ENCODE measurements at places on chromosomes 2 and 18.

GRCh38 chr2:81545626-81546025 lies 1241.1 kb upstream of the LRRTM1 start:
- no peak for DNase-seq

DNA sequence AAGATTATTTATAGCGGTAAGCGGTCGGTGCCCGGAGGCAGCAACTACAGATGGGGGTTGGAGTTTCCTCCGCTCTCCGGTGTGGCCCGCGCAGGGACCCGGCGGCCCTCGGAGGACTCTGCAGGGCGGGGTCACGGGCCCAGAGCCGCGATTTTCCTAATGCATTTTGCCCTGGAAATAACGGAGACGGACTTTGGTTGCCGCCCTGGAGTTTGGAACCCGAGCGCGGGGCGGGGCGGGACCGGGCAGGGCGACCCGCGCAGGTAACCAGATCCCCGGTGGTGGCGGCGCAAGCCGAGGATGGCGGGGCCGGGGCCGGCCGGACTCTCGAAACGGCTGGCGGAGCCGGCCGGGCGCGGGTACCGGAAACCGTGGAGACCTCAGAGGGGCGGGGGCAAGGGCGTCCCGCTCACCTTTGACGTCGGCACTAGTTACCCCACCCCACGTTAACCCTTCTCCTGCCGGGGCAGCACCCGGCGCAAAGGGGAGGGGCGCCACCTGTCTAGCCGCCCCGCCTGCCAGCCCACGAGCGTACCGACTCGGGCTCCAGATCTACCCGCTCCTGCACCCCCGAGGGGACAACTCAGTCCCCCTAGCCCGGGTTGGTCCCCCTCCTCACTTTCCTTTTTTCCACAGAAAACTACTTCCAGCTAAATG lies 2.9 kb downstream of the CYP26B1 start:
- DNase-seq = no peak

DNA sequence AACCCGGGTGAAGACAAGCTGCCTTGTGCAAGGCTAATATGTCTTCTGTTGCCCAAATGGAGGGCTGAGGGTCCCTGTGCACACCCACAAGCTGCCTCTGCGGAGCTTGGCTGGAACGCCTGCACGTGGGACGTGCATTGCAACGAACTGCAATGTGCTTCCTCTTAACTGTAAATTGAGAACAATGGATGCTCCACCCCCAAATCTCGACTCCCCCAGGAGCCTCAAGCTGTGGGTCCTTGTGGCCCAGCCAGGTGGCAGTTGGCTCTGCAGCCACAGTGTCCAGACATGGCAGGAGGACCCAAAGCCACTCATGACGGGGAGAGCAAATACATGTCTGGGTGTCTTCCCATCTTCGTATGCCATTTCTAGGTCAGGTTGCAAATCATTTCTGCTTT lies 90.1 kb downstream of the TWIST2 start:
- DNase-seq = no peak

- peak; percentile 75 for DNase-seq
These were observed 4.1 kb upstream of the NEURL3 start for GRCh38 chr2:96509114-96509846.

GRCh38 chr2:17258861-17259260 lies 259.4 kb downstream of the RAD51AP2 start:
- no peak for DNase-seq

DNA sequence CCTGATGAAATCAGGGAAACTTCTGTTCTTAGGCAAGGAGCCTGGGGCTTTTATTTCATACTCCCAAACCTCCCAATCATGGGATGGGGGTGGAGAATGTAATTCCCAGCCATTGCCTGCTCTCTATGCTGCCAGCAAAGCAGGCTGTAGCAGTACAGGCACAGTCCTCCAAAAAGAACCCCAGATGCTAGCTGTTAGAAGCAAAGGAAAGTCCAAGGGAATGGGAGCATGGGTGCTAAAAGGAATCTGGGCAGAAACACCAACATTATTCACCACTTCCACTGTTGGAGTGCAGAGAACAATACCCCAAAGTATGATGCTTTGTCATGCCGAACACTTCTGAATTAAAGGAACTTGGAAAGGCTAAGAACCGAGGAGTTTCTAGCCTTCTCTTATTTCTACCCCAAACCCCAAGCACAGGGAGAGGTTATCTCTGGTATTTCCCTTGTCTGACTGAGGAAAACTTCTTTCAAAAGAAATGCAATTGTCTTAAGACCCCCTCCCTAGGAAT lies 24.7 kb downstream of the MDH1 start:
- no peak for DNase-seq

- DNase-seq = no peak
These were observed 7.6 kb downstream of the ESPNL start for GRCh38 chr2:238107525-238108422.

GRCh38 chr2:219205981-219206327 lies 628 bp upstream of the ZFAND2B start:
- DNase-seq = no peak

GRCh38 chr2:121818546-121818945 lies 63.1 kb downstream of the TSN start:
- DNase-seq = no peak

DNA sequence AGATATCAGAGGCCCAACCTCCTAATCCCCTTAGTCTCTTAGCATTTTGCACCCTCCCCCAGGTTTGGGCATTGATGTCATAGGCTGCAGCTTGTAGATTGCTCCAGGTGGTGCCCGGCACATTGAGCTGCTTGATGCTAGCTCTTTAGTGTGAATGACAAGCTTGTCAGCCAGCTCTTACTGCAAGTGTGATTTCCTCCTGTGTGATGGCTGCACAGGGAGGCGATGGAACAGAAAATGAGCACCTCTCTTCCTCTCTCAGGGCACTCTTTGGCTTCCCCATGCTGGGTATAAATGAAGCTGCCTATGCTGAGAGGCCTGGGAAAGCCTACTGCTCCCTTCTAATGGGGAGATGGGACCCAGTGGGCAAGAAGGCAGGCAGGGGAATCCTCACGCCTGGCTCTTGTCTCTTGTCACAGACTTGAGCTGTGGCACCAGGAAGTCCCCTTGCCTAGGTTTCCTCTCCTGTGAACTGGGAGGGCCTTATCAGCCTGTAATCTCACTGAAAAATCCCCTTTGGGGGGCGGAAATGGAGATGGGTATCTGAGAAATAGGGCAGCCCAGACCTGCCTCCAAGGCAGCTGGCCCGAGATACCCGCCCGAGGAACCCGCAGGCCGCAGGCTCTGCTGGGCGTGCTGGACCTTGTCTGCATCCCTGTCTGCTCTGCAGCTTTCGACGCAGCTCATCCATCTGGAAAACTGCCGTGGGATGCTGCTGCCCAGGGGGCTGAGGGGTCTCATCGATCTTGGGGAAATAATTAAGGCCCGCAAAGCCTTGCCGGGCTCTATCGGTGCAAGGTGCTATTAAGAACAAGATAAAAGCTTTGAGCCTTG lies 163.5 kb upstream of the CXCR4 start:
- DNase-seq = no peak

- DNase-seq = no peak
These were observed 13.6 kb upstream of the KIDINS220 start for GRCh38 chr2:8850845-8851487.

DNA sequence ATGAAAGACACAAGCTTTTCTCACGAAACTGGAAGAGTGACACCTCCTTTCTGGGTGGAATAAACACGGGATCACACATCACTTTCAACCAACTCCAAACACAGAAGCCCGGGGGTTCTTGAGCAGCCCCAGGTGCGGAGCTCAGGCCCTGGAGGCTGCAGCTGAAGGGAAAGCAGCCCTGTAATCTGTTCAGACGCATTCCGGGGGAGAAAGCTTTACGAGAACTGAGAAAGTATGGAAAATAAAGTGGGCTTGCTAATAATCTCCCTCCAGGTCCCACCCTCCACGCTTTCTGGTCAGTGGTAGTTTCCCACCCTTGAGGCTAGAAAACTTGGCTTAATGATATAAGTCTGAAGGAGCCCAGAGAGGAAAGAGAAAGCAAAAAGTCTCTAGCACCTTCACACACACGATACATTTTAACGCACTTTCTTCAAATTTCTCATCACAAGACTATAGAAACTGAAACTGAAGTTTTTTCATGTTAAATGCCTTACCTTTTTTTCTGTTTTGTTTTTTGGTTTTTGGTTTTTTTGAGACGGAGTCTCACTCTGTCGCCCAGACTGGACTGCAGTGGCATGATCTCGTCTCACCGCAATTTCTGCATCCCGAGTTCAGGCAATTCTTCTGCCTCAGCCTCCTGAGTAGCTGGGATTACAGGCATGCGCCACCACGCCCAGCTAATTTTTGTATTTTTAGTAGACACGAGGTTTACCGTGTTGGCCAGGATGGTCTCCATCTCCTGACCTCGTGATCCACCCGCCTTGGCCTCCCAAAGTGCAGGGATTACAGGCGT lies 141.3 kb downstream of the AFF3 start:
- DNase-seq = no peak

GRCh38 chr2:41970988-41971660 lies 76.7 kb upstream of the PKDCC start:
- DNase-seq = no peak

DNA sequence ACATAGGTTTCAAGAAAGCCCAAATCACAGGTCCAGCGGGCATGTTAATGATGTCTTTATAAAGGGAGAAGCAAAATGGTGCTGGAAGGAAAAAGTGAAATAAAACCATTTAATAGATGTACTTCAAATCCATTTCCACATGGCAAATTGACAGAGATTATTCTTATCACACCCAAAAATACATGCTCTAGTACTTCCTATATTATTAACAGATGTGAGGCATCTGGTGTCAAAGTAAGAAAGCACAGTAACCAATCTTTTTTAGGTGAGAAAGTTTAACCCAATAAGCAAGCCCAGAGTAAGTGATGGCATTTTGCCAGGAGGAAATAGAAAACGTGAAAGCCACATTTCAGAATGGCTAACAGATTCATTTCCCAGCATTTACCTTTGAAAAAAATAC lies 128.0 kb downstream of the ABCA12 start:
- DNase-seq = no peak

DNA sequence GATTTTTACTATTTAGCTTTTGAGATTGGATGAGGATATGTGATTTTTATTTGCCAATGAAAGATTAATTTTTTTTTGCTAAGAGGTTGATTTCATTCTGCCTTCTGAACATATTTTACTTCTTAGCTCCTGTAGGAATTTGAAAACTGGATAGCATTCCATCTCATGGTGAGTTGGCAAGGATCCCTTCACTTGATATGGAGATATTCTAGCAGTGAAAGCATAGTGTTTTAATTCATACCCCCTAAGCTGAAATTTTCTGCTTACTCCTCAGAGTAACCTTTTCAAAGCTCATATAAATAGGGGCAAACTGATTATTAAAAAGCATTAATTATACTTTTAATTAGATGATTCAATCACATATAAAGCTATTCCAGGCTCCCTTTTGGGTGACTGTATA lies 61.0 kb upstream of the KCNJ3 start:
- DNase-seq = no peak

- DNase-seq = no peak
These were observed 69.2 kb upstream of the VWC2L start for GRCh38 chr2:214341646-214342045.

GRCh38 chr18:27202741-27203140 lies 17.6 kb upstream of the CHST9 start:
- DNase-seq = no peak

- no peak for DNase-seq
These were observed 167.7 kb downstream of the PLCL1 start for GRCh38 chr2:197972061-197972460.

DNA sequence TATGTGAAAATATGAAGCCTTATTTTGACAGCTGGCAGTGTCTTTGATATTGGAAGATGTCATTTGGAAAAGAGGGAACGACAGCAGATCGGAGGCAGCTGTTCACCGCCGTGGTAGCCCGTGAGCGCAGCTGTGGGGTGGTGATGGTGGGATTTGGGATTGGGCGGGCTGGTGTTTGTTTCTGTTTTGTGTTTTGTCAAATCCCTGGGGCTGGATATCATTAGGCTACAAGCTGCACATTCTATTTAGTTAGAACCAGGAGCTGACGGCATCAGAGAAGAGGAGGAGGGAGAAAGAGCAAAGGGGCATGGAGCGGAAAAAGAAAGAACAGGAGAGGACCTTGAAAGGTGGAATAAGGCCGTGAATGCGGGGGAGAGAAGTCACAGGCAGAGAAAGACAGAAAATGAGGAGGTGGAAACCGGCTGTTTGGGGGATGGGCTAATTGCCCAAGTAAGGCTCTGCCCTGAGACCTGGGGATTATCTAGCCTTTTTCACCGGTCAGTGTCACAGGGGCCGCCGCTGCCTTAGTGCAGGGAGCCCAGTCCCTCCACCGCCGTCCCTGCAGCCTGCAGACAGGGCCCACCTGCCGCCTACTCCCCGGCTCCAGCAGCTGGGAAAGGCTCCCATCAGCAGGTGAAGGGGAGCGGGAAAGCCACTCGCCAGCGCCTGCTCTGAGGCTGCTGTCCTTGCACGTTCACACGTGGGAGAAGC lies 88.0 kb downstream of the ZCCHC2 start:
- no peak for DNase-seq

- DNase-seq = no peak
These were observed 14.5 kb downstream of the SH3RF3 start for GRCh38 chr2:109143214-109144187.

DNA sequence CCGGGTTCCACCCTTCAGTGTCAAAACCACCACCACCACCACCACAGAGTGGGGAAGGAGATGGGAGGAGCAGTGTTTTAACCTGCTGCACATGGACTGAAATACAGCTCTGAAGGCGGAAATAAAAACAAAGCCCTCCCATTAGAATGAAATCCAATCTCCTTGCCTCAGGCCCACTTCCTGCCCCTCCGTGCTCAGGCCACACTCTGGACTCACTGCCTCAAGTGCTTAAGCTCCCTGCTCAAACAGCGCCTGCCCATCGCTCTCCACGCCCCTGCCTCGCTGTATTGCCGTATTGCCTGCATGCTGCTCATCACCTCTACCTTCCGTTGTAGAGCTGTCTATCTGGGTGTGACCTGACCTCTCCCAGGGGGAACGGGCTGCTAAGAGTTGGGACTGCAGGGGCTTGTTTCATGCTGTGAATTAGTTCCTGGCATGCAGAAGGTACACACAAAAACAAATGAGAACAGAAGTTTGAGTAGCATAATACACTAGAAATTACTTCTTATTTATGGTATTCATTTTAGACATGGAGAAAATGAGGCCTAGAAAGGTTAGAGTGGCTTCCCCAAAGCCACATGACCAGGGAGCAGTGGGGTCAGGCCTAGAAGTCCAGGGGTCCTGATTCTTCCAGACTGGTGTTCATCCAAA lies 31.6 kb upstream of the NEB start:
- DNase-seq = no peak

- no peak for DNase-seq
These were observed 182.9 kb upstream of the TANK start for GRCh38 chr2:160977376-160977775.

Data from hippocampal formation (tissue), 2 donors.